ENCODE measurements at places on chromosomes 16 and 17.

DNA sequence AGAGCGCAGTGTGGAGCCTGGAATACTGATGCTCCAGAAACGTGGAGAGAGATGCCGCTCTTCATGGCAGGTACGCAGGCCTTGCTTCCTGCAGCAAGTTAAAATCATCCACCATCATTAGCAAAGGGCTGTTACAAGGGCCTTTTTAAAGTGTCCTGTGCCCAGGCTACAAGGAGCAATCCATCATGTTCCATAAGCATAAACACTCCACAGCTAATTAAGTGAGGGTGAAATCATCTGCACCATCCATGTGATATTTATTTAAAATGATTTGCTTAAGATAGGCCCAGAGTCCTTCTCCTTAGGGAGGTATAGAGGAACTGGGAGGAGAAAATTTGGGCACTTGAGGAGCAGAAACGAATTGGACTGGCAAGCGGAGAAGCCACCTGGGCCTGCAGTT lies 372.1 kb downstream of the XYLT1 start:
- DNase-seq, result no peak

- no peak for DNase-seq
These were observed 23.6 kb upstream of the USP22 start for GRCh38 chr17:21066394-21066793.

DNA sequence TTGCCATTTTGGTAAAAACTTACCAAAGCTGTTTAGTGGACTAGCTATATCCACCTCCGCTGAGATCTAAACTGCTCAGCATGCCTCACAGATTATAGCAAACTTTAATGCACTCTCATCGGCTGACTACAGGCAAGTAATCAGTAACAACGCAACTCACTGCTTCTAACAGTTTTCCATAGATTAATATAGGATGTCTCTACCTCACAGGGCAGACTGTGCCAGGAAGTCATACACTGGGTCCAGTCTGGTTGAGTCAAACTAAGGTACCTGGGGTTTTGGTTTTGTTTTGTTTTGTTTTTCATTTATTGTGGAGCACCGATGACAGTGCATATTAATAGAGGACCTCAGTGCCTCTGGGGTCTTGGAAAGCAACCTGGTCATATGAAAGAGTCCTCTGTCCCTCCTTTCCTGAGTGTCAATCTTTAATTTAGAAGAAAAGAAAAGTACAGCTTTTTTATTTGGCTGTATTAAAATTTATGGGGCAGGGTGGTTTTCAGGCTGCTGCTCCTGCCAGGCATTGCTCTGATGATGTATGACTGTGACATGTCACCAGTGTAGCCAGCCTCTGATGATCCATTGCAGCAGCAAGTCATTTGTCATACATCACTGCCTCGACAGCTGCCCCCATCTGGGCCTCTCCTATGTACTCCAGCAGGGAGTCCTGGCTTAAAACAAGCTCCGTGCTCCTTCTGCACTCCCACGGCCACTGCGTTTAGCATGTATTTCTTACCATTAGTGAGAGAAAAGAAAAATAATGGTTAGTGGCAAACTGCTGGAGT lies 854.1 kb downstream of the KCNJ2 start:
- DNase-seq, result no peak

DNA sequence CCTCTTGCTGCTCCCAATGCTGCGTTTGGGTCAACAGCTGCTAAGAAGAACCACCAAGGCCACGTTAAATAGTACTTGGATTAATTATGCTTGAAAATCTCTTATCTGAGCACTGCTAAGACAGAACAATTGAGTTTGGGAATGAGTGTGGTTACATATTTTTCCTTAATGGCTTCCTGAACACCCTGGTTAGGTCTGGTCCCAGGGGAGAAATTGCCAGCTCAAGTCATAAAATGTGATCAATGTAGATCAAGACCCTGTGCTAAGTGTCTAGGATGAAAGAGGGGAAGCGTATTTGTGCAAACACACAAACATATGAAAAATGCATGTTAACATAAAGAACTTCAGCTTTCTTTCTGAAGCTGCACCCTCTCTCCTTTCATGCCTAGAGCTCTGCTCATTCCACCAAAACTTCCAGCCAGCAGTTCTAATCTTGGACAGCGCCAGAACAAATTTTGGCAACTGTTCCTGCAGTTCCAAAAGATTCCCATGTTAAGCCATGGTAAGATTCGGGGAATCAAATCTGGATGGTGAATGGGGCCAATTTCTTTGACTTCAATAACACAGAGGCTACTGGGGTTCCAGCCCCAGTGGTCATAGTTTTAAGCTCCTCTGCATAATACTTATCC lies 72.0 kb downstream of the ZFHX3 start:
- DNase-seq, result no peak

GRCh38 chr17:2545393-2545792 lies 33.7 kb upstream of the METTL16 start:
- DNase-seq, result no peak

DNA sequence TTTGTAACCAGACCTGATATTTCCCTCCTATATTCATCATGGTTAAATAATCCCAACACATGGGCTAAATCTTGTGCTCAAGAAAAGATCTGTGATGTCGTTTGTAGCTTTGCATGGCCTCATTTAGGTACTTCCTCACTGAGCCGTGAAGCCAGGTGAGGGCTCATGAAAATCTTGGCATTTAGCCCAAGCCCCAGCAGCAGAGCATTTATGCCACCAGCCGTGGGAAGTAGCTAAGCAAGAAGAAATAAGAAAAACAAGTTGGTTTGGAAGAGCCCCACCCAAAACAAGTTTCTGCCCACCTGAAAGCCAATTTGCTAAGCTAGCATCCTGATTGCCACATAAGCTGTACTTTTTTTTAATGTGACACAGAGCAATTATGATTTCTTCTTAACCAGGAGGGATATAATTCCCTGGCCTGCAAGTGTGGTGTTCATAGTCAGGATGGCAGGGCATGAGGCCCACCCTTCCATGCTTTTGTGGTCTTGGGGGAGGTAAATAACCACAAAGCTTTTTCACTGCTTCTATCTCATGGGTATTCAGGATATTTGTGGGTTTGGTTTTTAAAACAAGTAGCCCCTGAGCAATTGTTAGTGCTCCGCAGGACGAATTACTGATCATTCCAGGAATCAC lies 10.5 kb downstream of the TMIGD1 start:
- no peak for DNase-seq

- no peak for DNase-seq
These were observed 89.1 kb downstream of the CDK5R1 start for GRCh38 chr17:32575852-32576251.

DNA sequence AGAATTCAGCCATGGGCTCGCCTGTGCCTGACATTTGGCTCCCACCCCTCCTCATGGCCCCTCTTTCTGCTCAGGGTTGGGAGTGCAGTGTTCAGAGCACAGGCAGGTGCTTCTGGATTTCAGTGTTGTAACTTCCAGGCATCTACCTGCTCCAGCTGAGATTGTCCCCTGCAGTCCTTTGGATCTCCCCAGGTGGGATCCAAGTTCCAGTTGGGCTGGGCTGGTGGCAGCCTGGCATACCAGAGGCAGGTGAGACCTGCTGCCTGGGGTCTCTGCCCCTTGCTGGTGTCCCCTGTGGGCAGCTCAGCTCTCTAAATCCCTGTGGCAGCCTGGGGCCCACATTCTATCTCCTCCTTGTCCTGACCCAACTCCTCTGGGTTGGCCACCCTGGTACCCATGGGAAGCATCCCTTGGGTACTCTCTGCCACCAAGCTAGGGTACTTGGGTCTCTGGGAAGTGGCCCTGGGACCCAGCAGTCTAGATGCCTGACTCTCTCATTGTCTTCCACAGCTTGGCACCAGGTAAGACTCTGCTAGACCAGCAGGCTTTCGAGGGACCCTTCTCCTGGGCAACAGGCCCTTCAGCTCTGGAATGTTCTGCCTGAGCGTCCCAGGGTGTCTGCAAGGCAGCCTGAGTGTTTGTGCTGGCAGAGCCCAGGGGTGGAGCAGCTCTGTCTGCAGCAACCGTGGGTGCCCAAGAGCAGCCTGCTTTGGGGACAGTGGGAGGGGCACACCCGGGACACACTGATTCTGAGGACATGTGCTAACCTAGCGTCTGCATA lies 42.5 kb downstream of the DNAH17 start:
- DNase-seq, result no peak

GRCh38 chr17:69607162-69607834 lies 192.8 kb downstream of the MAP2K6 start:
- no peak for DNase-seq

- no peak for DNase-seq
These were observed 343.0 kb downstream of the SNX29 start for GRCh38 chr16:12319428-12320035.

GRCh38 chr17:43118679-43119615 lies 6.2 kb downstream of the BRCA1 start:
- DNase-seq, result no peak

GRCh38 chr16:8867216-8867931 lies 1.4 kb downstream of the CARHSP1 start:
- no peak for DNase-seq

DNA sequence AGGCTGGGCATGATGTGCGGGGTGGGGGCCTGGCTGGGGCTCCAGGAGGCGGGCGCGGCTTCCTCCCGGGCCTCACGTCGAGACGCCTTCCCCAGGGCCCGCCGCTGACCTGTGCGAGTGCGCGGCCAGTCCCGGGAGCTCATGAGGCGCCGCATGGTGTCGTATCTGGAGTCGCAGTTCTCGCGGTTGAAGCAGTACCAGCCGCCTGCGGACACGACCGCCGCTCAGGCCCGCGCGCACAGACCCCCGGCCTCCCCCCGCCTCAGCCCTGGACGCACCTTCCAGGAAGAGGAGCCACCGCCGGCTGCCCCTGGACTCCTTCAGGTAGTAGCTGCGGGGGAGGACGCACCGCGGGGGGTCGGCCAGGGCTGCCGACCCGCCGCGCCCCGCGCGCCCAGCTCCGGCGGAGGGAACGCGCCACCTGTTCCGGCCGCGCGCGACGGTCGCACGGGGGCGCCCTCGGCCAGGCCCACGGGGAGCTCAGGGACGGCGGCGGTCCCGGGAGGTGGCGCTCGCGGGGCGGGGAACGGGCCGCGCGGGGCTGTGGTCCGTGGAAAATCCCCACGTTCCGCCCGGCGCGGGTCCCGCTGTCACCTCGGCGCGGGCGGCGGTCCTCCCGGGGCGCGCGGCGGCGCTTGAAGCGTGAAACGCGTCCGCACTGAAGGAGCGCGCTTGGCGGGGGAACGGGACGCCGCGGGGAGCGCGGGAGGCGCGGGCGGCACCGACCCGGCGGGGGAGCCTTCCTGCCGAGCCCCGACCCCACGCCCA lies 1.4 kb downstream of the NOTUM start:
- peak; percentile 44 for DNase-seq

- no peak for DNase-seq
These were observed 36.0 kb downstream of the SLC6A2 start for GRCh38 chr16:55691771-55692170.

- no peak for DNase-seq
These were observed 21.4 kb upstream of the MAP3K14 start for GRCh38 chr17:45338023-45338781.

DNA sequence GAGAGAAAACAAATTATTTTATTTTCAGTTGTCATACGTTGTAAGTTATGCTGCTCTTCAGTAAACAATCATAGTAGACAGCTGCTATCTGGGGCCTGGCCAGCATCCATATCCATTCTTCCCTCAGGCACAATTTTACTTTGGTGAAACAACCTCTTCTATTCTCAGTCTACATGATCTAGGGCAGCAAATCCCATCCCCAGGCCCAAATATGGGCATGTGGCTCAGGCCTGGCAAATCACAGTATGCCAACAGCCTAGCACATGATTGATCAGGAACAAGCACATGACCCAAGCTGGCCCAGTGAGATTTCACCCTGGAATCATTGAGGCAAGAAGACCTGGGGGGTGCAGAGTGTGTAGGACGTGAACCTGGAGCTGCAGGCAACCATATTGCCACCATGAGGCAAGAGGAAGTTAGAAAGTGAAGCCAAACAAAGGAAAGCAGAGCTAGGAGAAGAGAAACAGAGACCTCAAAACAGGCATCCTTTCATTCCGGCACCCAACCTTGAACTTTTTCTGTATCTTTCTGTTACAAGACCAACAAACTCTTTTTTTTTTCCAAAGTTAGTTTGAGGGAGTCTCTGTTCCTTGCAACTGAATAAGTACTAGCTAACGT lies 10.3 kb upstream of the ABCC12 start:
- no peak for DNase-seq

DNA sequence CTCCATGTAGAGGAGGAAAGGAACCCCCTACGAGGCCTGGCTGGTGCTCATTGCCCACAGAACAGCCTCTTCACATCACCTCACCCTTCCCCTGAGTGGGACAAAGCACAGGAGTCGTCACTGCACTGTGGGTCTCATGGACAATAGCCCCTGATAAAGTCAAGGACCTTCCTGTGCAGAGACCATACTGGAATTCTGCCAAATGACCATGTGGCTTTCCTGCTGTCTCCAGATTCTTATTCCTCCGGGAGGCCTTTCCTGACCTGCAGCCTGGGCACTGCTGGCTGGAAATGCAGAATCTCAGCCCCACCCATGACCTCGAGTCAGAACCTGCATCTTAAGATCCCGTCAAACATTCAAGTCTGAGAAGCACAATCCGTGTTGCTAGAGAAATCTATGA lies 60.5 kb upstream of the ERN1 start:
- DNase-seq, result no peak

DNA sequence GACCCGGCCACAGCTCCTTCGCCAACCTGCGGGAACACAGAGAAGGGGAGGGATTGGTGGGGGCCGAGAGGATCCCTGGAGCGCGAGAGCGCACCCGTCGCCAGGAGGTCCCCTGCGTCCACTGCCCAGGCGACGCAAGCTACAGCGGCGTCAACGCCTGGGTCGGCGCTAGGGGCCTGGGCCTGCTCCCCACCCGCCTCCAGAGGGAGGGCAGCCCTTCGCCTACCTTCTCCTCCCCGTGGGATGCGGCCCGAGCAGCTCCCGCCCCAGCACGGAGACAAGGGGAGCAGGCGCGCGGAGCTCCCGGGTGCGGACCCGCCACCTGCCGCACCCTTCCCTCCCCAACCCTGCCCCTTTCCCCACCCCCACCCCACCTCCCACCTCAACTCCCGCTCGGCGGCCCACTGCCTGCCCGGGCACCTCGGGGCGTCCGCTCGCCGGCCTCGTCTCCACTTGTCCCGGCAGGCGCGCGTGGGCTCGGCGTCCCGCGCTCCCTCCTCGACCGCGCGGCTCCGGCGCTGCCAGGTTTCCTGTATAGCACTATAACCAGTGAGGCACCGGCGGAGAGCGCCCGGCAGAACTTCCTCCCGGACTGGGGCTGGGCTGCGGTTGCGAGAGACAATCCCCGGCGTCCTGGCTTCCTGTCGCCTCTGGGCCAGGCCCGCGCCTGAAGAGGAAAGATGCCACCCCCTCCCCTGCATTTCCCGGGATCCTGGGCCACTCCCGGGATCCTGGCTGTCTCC lies 119.1 kb upstream of the SMURF2 start:
- DNase-seq, result no peak

GRCh38 chr17:58335779-58336455 lies 7.3 kb upstream of the TSPOAP1 start:
- peak; percentile 78 for DNase-seq
